ENCODE measurements at places on chromosomes 4 and X.

GRCh38 chr4:74044677-74045076 is 6.2 kb upstream of the CXCL3 start:
- no peak for DNase-seq

- no peak for DNase-seq
Measured at GRCh38 chr4:173367285-173367684, 3.5 kb upstream of the SAP30 start.

DNA sequence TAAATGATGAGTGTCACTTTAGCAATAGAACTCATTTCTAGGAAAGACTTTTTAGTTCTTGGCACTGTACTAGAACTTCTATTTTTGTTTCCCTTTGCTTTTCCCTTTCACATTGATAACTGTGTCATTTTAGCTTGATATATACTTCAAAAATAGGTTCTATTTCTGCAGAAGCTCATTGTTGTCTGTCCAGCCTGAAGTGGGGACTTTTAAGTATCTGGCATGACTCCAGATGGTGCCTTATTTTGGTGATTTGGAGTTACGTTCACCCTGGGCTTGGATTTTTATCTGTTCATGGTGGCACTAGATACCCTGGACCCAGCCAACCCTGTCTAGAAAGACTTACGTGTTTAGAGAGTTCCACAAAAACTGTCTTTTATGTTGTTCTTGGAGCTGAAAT is 3.4 kb downstream of the ABHD18 start:
- DNase-seq, result no peak

DNA sequence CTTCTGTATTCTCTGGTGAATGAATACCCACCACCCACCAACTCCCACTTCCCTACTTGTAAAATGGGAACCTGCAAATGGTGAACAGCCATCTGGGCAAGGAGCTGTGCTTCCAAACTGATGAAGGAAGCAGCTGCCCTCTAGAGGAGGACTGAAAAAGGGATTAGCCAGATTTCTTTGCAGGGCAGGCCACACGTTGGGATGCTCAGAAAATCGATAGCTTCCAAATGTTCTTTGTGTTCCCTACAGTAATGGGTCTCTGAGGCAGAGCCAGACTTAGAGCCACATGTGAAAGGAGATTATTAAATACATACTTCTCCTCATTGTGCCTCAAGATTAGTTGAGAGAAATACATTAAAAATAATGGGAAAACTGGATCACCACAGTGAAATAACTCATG is 39.3 kb upstream of the LPAR4 start:
- no peak for DNase-seq

GRCh38 chr4:113524505-113525186 is 236.9 kb downstream of the CAMK2D start:
- no peak for DNase-seq

GRCh38 chr4:82614838-82615449 is 53.2 kb upstream of the TMEM150C start:
- DNase-seq, result no peak

DNA sequence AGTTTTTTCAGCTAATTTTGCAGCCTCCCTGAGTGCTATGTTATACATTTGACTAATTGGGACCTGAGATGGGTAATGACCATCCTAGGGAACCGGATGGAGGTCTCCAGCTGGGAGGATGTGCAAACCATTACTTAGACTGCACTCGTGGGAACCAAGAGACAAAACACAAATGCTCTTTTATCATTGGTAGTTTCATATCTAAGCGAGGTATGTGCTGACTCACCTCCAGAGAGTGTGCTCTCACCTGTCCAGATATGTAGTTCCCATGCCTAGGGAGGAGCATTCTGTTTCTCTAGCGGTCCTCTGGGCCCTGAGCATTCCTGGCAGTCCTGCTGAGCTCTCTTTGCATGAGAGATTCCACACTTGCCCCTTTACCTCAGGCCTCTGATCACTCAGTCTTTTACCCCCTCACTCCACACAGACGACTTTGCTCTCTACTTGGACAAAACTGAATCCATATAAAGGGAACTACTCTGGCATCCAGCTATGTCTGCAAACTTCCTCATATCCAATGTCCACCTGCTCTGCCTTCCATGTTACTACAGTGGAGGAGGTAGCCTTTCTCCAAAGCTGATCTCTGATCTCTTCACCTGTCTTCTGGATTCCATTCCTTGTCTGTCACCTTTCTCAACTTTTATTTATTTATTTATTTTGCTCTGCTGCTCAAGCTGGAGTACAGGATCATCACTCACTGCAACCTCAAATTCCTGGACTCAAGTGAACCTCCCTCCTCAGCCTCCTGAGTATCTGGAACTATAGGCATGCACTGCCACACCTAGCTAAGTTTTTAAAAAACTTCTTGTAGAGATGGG is 88.4 kb downstream of the LRP2BP start:
- DNase-seq, result no peak

GRCh38 chr4:8912089-8912455 is 40.4 kb upstream of the HMX1 start:
- DNase-seq, result no peak

DNA sequence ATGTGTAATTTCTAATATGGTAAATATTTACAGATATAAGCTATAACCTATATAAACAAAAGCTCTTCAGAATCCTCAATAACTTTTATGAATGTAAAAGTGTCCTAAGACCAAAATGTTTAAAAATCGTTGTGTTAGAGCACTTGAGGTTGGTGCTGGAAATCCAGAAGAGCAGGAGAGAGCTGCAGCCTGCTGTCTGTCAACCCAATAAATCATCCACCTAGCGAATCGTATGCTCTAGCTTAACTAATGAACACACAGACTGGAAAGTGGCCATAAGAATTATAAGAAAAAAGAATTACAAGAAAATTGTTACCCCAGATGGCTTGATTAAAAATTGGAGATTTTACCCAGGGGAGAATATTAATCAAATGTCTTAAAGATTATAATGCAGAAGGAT is 17.0 kb downstream of the CFAP97 start:
- DNase-seq, result no peak

GRCh38 chr4:136829280-136829679 is 703.0 kb downstream of the PCDH18 start:
- no peak for DNase-seq

- no peak for DNase-seq
Measured at GRCh38 chr4:123651066-123651465, 254.5 kb downstream of the SPRY1 start.

GRCh38 chrX:118432799-118433198 is 62.8 kb upstream of the DOCK11 start:
- DNase-seq, result no peak

DNA sequence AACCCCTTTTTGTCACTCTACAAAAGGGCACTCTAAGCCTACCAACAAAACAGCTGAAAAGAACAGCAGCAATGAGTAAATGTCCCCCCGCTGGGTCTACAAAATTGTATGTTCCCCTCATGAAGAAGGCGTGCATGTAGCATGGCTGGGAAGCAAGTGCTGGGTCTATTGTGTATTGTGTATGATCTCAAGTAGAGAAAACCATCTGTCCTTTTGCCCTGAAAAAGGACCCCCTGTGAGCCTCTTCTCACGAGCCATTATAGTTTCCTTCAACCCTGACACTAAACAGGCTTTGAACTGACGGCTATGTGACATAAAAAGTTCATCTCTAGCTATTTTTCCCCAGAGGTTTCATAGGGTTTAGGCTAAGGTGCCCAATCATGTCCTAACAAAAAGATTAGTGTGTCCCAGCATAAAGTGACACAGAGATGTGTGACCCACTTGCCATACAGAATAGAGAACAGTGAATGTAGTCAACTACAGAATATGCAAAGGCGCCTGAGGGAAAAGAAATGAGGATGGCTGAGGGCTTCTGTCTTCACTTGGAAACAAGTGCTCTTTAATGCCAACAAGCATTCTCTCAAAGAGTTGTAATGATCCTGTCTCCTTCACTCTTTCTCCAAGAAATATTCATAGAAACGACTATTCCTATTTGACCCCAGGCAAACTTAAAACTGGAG is 27.3 kb downstream of the COL25A1 start:
- no peak for DNase-seq

DNA sequence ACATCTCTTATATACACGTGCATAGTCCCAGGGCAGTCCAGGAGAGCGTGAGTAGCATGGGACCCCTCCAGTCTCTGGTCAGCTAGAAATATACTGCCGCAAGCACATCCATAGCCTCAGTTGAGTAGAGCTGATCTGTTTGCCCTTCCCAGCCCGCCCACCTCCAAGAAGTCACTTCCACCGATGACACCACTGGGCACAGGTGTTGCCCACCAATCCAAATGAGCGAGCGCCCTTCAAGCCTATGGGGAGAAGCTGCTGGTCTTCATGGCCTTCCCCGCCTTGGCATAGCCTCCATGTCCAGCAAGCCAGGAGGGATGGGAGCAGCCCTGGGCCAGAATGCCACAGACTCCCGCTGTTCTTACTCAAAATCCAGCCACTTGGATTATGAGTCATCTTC is 10.2 kb downstream of the DUSP9 start:
- no peak for DNase-seq

- no peak for DNase-seq
Measured at GRCh38 chr4:51923343-51923742, 80.4 kb downstream of the DCUN1D4 start.

DNA sequence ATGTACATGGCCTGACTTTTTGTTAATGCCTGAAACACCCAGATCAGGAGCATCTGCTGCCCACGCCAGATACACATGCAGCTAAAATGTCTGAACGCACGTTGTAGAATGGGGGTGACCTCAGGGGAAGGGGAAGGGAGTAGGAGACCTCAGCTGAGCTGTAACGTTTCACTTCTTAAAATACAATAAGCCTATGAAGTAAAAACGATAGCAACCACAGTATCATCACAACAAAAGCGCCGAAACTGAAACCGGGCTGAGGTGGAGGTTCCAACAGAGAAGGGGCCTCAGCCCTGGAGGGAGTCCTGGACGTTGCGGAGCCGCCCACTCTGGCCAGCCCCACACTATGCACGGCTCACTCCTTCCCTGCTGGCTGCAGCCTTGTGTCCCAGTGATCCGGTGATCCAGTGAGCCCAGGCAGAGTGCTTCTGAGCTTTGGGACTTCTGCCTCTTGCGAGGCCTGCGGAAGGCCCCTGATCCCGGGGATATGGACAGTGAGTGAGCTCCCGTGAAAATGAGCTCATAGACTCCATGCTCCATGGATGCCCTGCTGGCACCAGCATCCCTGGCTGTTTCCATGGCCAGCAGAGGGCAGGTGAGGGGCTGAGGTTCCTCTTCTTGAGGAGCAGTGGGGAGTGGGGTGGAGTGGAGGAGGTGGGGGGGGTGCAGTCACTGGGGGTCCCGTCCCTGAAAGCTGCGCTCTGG is 52.0 kb downstream of the HMX1 start:
- DNase-seq, result no peak

DNA sequence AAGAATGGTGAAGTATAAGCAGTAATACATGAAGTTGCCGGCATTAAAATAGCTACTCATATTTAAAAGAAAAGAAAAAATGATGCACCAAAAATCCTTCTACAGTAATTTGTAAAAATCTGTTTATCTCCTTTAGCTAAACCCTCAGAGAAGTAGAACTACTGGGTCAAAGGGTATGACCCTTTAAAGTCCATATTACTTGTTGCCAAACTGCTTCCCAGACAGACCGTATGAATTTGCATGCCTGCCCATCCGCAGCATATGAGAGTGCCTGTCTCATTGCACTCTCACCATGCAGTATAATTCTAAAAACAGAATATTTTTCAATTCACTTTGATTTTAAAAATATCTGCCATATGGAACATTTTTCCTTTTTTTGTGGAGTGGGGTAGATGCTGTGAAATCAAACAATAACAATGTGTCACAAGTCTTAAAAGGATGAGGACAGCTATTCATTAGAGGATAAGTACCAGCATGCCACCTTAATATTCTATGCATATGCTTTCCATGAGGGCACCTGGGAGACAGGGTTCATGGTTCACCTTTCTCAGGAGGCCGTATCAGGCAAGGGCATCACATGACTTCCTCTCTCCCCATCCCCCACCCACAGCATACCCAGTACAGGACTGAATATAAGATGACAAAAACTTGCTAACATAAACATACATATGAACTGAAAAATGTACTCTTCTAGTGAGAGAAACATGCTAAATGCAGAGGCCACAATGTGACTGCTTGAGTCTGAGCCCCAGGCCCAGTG is 17.8 kb downstream of the ZDHHC9 start:
- DNase-seq, result no peak

- no peak for DNase-seq
Measured at GRCh38 chrX:94288325-94288724, 614.3 kb downstream of the FAM133A start.

DNA sequence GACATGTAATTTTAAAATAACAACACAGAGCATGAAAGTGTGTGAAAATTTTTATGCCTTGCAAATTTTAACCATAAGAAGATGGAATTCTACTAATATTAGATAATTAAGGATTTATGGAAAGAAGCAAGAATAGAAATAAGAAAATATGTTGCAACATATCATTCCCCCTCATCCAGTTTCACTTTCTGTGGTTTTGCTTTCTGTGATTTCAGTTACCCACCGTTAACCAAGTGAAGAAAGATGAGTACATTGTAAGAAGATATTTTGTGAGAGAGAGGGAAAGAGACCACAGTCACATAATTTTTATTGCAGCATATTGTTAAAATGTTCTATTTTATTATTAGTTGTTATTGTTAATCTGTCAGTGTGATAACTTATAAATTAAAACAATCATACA is 77.9 kb downstream of the ADAM29 start:
- DNase-seq, result no peak
